Stimulated activated CD8-positive, alpha-beta memory T cell treated with anti-CD3 and anti-CD28 coated beads, Interleukin-2, amount 100 ng/mL, for 1 hour (primary cell): ENCODE measurements at places on chromosomes 5 and 9.

GRCh38 chr9:87516222-87516925 is 18.7 kb downstream of the DAPK1 start:
- no peak for DNase-seq

- DNase-seq: no peak
Observed at GRCh38 chr5:153222936-153223335, 267.5 kb upstream of the GRIA1 start.

GRCh38 chr5:68730220-68730978 is 363.4 kb upstream of the SLC30A5 start:
- no peak for DNase-seq

- DNase-seq: no peak
Observed at GRCh38 chr5:140828362-140828737, 590 bp downstream of the PCDHA6 start.

DNA sequence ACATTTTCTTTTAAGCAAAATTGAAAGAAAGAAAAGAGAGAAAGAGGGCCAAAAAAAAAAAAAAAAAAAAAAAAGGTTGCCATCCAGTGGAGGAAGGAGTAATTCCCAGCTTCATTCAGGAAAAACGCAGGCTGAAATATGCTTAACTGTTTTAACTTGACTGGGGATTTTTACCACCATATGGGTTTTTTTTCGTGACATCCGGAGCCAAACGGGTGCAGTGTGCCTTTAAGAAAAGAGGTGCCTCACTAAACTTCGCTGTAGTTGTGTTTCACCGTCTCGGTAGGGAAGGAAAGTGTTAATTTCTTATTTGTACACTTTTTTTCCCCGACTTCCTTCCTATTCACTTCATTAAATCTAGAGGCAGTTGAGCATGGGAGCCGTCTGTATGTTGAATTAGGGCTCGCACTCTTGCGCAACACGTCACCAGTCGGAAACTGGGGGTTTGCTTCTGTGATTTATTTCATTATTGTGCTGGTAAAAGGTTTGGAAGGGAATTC is 143.0 kb downstream of the SMARCA2 start:
- DNase-seq: no peak

- DNase-seq: no peak
Observed at GRCh38 chr9:25025686-25026085, 480.0 kb upstream of the IZUMO3 start.

DNA sequence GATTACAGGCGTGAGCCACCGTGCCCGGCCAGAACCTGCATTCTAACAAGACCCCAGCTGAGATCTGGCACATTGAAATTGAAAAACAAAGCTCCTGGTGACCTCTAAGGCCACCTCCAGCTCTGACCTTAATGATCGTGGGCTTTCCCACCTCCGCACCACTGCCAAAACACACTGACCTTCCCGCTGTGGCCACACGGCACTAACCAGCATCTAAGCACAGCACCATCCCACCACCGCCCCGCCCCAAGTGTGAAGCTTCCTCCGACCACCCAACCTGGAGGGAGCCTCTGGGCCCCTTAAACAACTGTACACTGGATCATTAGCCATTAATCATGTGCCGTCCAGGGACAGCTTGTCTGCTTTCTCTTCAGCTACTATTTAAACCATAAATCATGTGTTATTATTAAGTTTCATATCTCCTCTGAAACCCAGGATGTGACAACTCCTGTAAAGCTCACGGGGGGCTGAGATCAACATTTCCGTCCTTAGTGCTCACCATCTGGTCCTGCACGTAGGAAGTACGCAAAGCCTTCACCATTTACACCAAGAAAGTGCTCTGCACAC is 80.6 kb downstream of the COL23A1 start:
- no peak for DNase-seq

- no peak for DNase-seq
Observed at GRCh38 chr5:73801686-73802085, 175.7 kb downstream of the ARHGEF28 start.

DNA sequence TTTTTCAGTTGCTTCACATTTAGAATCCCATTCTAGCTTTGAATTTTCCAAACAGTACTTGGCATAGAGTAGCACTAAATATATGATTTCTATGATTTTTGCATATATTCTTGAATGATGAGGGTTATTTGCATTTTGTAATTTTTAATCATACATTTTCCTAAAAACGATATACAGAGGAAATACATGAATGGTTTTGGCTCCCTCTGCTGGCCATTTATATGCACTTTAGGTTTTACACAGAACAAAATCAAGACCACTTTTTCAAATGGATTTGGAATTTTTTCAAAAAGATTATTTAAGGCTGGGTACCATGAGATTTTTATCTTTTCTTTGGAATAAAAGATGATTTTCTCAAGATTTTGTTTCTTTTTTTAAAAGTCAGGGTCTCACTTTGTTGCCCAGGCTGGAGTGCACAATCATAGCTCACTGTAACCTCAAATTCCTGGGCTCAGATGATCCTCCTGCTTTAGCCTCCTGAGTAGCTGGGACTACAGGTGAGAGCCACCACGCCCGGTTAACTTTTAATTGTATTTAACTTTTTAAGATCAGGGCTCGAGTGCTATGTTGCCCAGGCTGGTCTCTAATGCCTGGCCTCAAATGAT is 16.7 kb upstream of the COMMD10 start:
- no peak for DNase-seq

- DNase-seq: no peak
Observed at GRCh38 chr5:39452846-39453245, 28.1 kb upstream of the DAB2 start.

DNA sequence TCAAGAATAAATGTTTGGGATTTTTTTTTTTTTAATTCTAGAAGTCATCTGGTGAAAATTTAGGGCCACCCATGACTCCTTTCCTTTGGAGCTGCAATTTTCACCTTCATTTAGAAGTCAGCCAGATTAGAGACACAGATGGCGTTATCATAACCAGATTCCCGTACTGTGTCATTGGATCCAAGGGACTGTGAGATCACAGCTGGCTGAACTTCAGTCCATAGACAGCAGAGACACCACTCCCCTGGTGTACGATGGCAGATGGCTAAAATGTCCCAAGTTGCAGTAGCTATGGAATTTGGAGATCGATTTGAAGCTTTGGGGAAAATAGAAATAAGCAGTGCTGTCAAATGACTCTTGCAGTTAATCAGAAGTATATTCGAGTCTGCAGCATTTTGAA is 216.3 kb downstream of the RFK start:
- DNase-seq: no peak
